RCC 7860 (cell line): ENCODE measurements at places on chromosomes 16 and 17.

DNA sequence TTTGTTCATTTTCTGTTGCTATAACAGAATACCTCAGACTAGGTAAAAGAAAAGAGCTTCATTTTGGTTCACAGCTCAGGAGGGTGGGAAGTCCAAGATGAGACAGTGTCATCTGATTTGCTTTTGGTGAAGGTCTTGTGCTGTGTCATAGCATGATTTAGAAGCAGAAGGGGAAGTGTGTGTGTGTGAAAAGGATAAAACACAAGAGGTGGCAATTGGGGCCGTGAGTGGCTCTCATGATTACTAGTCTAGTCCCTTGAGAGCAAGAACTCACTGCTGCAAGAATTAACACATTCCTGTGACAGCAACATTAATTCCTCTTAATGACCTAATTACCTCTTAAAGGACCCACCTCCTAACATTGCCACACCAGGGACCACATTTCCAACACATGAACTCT is 8.3 kb downstream of the SLC35G3 start:
- DNase-seq, result no peak

- DNase-seq, result no peak
These were observed 284.2 kb downstream of the SNX29 start for GRCh38 chr16:12260647-12261262.

GRCh38 chr17:61159221-61159814 is 240.3 kb upstream of the TBX2 start:
- DNase-seq, result no peak

DNA sequence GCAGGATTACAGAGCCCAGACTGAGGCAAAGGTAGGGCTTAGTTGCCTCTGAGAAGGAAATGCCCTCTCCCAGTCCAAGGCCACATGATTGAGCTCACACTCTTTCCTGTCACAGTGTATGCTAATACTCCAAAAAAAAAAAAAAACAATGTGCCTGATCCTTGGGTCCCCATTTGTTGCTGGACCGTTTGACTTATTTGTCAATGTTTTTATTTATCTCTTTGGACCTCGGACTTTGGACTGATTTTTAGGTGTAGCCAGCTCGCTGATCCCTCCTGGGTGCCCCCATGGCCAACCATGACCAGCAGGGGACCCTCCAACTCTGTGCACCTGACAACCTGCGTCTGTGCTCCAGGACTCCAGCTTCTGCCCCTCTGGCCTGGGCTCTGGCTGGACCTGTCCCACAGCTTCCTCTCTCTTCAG is 622 bp upstream of the CCL16 start:
- DNase-seq, result no peak

- no peak for DNase-seq
These were observed 17.7 kb downstream of the LITAFD start for GRCh38 chr16:8899709-8900317.

- DNase-seq, result no peak
These were observed 3.1 kb downstream of the ZNF843 start for GRCh38 chr16:31439519-31439918.

DNA sequence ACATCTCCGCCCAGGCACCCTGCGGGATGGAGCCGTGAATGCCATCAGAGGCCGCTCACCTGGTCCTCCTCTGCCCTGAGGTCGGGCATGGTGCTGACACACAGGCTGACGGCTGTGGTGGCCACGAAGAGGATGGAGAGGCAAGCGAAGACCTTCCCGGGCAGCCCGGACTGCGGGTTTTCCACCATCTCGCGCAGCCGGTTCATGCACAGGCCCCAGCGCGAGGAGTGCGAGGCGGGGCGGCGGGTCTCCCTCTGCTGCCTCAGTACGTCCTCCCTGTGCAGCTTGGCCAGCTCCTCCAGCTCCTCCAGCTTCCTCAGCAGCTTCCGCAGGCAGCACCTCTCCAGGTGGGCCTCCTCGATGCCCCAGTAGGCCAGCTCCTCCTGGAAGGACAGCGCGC is 3.1 kb downstream of the KCNG4 start:
- no peak for DNase-seq

DNA sequence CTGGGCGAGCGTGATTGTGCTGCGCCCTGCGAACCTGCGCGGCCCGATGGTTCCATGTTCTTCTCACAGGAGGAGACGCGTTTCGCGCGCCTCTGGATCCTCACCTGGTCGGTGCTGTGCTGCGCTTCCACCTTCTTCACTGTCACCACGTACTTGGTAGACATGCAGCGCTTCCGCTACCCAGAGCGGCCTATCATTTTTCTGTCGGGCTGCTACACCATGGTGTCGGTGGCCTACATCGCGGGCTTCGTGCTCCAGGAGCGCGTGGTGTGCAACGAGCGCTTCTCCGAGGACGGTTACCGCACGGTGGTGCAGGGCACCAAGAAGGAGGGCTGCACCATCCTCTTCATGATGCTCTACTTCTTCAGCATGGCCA is 1.0 kb downstream of the FZD2 start:
- no peak for DNase-seq

DNA sequence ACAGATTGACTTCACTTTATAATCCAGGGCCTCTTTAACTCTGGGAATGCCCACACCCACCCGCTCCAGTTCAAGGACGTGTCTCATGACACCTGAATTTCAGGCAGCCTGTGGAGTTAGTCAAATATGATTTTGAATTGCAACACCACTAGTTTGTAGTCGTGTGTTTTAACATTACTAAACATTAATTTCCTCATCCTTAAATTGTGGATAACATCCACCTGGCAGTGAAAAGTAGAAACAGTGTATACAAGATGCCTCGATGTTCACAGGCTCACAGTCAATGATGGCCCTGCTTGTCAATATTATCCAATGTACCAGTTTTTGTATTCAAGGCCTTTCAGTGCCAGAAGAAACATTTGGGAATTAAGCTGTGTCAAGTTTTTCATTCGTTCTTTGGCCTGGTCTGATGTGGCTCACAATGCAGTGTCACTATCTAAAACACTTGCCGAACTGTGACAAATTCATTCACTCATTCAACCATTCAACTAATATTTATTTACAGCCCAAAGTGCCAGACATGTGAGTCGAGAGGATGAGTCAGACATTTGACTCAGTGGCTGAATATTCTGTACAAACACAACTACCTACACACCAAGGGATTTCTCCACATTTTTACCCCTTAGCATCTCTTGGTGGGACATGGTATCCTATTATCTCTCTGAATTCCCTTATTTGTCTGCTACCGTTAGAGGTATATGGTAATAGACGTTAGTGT is 1.4 kb downstream of the MEIOB start:
- peak; percentile 93 for DNase-seq

- peak; percentile 84 for DNase-seq
These were observed at the start of gene CHD9NB for GRCh38 chr16:53052519-53053501. CHD9NB (minus strand) TSS chr16:53052897; CDS start chr16:53044158, 8,739 bp downstream.

- no peak for DNase-seq
These were observed 21.2 kb downstream of the MNT start for GRCh38 chr17:2379489-2380225.

- DNase-seq, result no peak
These were observed 737 bp downstream of the NUDT16L1 start for GRCh38 chr16:4693956-4694641.

GRCh38 chr17:78324391-78325075 is 35.3 kb downstream of the SOCS3 start:
- no peak for DNase-seq

GRCh38 chr17:49579522-49579921 is 3.9 kb downstream of the NXPH3 start:
- DNase-seq, result no peak

DNA sequence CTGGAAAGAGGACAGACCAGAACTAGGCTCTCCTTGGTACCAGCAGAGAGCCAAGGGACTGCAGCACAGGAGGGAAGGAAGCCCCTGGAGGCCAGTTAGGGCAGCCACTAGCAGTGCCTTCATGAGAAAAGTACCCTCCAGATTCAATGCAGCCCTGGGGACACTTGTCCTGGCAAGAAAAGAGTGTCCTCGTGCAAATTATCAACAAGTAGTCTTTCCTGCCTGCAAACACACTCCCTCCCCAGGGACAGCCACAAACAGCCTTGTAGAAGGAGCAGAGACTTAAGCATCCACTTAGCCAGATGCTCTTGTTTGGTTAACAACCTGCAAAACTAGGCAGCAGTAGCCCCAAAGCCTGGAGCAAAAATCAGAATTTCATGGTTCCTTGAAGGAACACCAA is 24.3 kb downstream of the CENPV start:
- no peak for DNase-seq

DNA sequence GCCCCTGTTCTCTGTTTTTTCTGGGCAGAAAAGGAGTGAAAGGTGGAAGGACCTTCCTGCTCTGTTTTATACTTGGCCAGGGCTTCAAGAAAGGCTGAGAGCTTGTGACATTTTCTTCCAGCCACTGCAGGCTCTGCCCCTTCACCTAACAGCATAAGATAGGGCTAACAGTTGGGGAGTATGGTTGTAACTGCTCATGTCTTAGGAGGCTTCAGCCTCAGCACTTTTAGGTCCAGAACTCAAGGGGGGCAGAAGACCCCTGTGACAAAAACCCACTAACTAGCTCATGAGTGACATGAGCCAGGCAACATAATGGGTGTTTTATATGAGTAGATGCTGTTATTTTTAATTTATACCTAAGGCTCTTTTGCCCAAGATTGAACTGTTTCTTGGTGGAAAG is 4.9 kb downstream of the ALDOA start:
- no peak for DNase-seq

DNA sequence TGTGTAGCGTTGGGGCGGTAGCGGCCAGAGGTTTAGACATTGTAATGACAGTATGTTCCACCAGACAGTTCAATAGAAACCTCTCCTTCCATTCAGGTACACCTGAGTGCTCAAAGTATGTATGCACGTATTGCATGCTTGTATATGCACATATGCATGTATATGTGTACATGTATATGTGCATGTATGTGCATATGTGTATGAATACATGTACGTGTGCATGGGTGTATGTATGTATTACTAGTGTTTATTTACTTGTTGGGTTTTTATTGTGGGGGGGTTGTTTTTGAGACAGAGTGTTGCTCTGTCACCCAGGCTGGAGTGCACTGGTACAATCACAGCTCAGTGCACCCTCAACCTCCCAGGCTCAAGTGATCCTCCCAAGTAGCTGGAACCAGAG is 30.0 kb downstream of the BCO1 start:
- no peak for DNase-seq

GRCh38 chr17:28151001-28151400 is 108.5 kb downstream of the NLK start:
- no peak for DNase-seq

DNA sequence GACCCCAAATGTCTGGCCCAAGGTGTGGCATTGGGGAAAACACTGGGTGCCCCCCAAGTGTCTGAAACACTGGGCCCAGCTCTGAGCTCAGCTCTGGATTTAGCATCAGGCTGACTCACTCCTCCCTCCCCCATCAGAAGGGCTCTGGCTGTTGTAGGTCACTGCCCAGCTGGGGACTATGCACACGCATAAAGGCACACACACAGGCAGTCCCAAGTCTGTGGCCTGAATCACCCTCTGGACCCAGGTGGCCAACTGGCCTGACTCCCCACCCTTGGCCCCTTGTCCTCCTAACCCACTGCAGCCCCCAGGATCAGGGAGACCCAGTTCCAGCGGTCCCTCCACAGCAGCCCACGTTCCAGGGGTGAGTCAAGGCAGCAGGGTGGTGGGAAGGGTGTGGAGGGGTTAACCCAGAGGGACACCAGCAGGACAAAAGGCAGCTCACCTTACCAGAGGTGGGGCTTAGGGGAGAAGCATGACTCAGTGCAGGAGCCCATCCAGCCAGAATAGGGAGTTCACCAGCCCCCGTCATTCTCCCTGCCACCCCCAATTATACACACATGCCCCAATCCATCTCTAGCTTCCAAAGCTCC is 47.0 kb downstream of the MYO18A start:
- peak; percentile 73 for DNase-seq

GRCh38 chr17:34667656-34668055 is 88.3 kb downstream of the TMEM132E start:
- no peak for DNase-seq

- no peak for DNase-seq
These were observed 86.8 kb downstream of the WWP2 start for GRCh38 chr16:69848637-69849545.

DNA sequence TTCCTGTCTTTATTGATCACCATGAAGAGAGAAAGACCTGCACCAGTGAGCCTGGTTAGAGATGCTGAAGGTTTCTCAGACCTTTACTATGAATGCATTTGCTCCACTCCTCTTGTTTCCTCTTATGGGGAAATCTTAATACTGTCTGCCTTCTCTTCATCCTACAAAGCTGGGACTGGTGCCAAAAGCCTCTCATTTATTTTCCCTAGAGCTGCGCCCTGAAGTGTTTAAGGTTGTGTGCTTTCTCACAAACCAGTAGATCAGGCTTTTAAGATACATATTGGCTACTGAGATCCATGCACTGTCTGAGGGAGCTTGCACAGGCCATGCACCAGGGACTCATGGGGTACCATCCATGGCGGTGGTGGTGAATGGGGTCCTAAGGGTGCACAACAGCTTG is 286.1 kb upstream of the PMFBP1 start:
- DNase-seq, result no peak

GRCh38 chr16:17564856-17565255 is 94.1 kb upstream of the XYLT1 start:
- DNase-seq, result no peak

GRCh38 chr17:81094509-81095382 is 59.8 kb downstream of the BAIAP2 start:
- DNase-seq, result peak; percentile 100

DNA sequence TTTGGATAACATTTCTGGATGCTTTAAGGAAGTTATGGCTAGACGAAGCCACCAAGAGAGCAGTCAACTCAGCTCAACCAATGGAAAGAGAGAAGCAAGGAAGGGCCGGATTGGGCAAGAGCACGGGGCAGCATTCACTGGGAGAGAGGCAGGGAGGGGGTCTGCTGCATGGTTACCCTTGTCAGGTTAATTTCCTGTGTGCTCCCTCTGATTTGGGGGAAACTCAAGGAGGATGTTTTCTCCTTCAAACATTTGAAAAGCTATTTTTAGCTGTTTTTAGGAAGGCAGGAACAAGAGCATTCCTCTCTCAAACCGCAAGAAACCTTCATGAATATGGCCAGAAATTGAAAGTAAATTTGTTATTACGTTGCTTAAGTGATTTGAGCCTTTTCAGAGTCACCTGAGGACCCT is 118.5 kb upstream of the ZFHX3 start:
- no peak for DNase-seq

DNA sequence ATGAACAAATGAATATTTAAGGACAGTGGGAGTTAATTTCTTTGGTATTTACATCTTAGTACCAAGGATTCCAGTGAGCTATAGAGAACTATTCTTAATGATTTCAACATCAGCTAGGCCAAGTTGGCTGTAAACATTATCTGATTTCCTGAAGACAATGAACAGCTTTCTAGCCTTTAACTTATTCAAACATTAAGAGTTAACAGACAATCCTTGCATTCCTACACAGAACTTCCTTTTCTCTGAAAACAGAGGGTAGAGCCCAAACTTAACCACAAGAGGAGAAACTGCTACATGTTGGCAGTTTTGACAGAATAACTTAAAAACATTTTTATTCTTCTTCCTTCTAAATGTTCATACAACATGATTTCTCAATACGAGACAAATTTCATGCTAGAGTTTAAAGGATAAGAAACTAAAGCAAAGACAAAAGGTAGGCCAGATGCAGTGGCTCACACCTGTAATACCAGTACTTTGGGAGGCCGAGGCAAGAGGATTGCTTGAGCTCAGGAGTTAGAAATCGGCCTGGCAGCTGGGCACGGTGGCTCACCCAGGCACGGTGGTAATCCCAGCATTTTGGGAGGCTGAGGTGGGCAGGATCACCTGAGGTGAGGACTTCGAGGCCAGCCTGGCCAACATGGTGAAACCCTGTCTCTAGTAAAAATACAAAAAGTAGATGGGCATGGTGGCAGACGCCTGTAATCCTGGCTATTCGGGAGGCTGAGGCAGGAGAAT is 4.4 kb downstream of the CRLF3 start:
- no peak for DNase-seq
